ENCODE measurements at places on chromosomes 4 and X.

DNA sequence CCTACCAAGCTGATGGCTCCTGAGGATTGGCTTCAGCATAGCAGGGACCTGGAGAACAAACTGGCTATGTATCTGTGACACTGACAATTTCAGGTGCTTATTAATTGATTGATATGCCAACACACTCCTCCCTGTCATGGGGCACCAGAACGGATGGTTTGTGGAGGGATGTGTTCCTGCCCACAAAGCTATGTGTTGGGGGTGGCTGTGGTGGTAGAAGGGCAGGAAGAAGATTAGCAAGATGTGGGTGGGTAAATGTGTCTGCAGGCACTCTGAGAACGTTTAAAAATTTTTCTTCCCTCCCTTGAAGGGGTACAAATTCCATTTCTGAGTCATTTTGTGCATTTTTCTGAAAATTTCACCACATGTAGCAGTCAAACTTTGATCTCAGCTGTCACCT, 55.0 kb upstream of the SCML1 start:
- no peak for DNase-seq

DNA sequence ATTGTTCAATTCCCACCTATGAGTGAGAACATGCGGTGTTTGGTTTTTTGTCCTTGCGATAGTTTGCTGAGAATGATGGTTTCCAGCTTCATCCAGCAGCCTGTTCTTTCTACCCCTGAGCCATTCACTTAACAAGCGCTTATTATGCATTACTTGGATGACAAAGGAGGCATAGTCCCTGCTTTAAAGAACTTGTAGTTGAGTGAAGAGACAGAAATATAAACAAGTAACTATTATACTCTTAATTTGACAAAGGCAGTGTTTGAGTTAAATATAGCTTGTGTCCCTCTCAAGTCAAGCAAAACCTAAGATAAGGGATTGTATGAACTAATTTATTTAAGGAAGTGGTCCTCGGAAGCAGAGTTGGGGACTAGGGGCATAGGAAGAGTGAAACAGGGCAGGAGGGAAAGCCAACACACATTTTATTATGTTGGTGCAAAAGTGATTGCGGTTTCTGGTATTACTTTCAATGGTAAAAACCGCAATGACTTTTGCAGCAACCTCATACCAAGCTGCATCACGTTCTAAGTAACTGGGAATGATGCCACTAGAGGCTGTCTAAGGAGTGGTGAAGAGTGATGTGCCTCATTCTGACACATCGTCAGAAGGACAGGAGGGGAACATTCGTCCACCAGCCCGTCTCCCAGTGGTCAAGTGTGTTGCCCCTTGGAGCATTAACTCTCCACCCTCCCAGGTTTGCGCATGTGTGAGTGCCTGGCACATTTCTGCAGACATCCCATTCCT, 41.8 kb downstream of the QDPR start:
- DNase-seq, result no peak

- DNase-seq, result no peak
Measured at GRCh38 chr4:102328045-102328444, 17.2 kb downstream of the SLC39A8 start.

DNA sequence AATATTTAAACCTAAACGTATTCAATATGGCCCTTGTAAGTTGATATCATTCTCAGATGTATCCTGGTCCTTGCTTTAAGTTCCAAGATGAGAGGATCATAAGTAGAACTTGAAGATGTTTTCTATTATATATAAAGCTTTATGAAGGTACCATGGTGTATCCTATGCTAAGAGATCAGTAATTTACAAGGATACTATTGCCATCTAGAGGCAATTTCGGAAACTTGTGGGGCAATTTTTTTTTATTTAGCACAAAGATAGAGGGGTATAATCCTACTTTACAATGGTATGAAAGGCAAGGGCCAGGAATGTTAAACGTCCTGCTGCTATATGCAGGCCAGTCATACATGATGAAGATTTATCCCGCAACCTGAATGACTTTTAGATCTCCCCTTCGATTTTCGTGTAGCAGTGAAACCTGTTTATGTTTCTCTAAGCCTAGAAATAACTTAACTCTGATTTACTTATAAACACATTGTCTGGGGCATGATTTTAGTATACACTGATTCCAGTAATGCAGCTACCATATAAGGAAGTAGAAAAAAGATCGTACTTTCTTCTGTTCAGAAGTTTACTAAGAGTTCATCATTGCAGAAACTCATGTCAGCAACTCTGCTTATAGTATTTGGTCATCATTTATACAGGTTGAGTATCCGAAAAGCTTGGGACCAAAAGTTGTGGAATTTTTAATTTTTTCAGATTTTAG, 2.6 kb downstream of the SLC25A31 start:
- peak; percentile 26 for DNase-seq

DNA sequence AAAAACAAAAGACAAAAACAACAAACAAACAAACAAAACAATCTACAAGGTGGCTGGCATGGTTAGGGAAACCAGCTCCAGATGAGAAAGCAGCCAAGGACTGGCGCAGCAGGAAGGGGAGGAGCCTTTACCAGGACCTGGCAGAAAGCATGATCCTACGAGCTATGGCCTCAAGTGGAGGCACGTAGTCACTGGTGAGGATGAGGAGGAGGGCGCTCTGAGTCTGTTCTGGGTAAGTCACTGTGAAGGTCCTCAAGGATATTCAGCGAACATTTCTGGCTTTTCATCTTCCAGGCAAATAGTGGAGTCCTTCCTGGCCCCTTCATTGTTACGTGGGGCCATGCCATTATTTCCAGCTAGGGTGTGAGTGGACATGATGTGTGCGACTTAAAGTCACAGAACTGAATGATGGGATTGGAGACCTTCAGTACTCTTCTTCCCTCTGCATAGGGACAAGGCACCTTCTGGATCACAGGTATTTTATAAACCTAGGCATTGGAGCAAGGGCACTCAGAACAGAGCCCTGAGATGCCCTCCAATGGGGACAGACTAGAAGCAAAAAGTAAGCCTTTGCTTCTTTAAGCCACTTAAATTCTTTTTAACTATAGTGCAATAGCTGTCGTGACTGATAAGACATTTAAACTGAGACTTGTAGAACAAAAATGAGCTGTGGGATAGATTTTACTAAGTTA, 771.3 kb downstream of the RAB28 start:
- DNase-seq, result no peak

DNA sequence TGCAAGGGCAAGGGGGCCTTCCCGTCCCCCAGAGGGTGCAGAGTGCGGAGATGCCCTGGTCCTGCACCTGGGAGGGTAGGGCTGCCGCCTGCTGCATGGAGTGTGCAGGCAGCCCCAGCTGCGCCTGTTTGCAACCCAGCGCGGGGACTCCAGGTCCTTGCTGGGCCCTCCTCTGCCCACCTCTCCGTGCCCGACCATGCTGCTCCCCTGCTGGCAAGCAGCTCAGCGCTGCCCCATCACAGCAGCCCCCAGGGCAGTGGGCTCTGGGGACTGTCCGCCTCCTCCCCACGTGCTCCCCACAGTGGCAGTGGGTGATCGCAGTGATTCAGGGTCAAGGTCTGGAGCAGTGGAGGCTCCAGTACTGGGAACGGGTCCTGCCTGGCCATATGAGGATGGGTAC, 5.0 kb upstream of the FBXW7 start:
- DNase-seq, result no peak

- no peak for DNase-seq
Measured at GRCh38 chr4:48139691-48140090, 5.6 kb upstream of the TXK start.

- DNase-seq, result no peak
Measured at GRCh38 chrX:44061968-44062614, 88.9 kb upstream of the NDP start.

- no peak for DNase-seq
Measured at GRCh38 chrX:74923942-74924448, 1.3 kb downstream of the NEXMIF start.
